ENCODE measurements at places on chromosomes 12 and 14.

- DNase-seq = no peak
Measured at GRCh38 chr14:32662211-32662610, 276.5 kb upstream of the NPAS3 start.

GRCh38 chr12:102061096-102061559, 663 bp downstream of the WASHC3 start:
- peak; percentile 14 for DNase-seq

DNA sequence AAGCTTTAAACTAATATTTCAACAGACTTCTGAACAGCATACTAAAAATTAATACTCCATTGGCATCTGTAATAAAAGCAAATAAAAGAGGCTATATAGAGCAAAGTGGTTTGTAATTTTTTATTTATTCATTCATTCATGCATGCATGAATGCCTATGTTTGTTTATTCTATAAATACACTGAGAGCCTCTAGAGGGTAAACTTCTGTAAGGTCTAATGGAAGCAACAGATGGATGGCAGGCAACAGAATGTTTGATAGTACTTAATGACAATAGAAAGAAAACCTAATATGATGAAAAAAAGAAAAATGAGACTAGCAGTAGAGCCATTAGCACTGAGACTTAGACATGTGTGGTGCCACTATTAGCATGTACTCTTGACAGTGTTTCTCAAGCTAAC, 253.1 kb downstream of the CCDC91 start:
- DNase-seq = no peak

DNA sequence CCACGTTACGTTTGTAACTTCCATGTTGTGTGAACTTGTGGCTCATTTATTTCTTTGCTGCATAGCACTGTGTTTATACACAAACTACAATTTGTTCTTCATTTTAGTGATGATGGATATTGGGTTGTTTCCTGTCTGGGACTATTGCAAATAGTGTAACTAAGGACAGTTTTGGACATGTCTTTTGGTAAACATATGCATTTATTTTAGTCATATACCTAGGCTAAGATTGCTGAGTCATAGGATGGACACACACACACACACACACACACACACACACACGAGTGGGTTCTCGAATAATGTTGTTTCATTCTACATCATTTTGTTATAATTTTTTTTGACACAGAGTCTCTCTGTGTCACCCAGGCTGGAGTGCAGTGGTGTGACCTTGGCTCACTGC, 123.5 kb upstream of the CAND1 start:
- no peak for DNase-seq

DNA sequence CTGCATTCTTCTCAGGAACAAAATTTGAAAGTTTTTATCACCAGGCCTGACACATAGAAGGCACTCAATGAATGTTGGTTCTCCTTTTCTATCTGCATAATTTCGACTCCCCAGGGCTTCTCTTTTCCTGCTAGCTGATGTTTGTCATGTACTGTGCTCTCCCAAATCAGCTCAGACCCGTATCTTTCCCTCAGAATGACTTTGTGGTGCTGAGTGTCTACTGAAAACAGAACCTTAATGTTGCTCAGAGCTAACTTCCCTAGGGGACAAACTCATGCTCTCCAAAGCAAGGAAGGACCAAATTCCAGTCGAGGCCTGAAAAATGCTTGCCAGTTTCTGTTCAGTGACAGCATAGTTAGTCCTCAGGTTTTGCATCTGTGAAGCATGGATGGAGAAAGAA, 1.9 kb downstream of the ARHGDIB start:
- DNase-seq = no peak

DNA sequence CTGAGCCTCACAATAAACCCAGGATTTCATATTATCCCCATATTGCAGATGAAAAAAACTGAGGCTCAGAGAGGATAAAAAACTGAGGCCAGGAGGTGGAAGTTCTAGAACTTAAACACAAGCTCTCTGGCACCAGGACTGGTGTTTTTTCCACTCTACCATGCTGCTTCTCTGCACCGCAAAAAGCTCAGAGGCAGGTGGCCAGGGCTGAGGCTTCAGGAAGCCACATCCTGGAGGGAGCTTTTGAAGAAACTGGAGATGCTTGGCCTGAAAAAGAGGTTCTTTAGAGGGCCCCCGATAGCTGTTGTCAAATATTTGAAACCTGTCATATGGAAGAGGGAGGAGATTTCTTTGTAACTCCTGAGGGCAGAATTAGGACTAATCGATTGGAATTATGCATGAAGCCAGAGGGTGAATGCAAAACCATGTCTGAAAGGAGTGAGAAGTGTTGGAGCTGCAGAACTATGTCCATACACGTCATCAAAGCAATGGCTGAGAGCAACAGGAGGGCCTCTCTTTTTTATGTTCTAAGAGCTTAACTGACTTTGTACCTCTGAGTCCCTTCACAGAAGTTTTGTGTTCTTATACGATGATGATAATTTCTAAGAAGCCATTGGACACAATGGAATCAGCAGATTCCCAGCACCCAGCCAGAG, 448.6 kb downstream of the FUT8 start:
- DNase-seq = no peak

GRCh38 chr14:42149609-42150261, 543.1 kb downstream of the LRFN5 start:
- DNase-seq = no peak
